GM13977 (cell line): ENCODE measurements at places on chromosomes 5 and 9.

GRCh38 chr9:27743490-27743889 lies 170.2 kb upstream of the C9orf72 start:
- DNase-seq = no peak

DNA sequence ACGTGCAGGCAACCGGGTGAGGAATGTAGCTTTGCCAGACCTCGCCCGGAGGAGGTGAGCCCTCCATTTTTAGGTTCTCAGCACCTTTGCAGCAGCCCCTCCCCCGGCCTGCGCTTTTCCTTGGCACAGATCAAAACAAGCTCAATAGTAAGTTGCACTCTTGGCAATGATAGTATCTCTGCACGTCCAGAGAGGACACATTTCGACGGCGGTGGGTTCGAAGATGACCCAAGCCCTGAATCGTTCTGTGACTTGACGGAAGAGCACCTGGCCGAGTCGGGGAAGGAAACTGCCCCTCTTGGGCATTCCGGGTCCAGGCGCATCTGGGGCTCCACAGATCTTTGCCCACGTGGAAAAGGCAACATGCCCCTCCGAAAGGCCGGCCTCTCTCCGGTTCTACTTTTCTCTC lies 904 bp downstream of the GDNF start:
- DNase-seq = peak; percentile 46

- DNase-seq = no peak
Observed at GRCh38 chr9:110248361-110248760, 7.9 kb downstream of the TXN start.

DNA sequence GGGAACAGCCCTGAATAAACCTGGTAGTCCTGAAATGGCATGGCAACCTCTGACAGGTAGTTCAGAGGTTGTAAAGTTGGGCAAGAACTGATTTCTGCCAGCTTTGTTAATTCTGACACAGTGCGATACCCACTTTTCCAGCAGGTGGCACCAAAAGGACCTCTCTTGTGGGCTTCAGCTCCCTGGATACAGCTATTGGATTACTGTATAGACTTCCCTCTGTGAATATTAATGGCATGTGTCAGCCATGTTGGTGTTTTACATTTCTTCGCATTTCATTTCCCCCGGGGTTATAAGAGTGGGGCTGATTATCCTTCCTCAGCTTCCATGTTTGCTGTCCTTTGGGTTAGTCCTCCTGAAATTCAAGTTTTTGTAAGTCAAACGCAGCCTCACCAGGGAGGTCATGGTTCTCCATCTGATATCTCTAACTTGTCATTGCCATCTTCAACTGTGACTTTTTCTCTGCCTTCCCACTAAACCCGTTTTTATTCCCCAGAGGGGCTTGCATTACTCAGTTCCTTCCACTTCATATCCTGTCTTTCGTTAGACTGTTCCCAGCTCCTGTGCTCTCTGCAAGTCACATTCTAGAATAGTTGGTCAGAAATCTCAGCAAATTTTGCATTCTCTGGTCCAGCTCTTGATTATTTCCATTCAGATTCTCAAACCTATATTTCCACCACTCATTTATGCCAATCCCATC lies 135.6 kb downstream of the LIFR start:
- peak; percentile 35 for DNase-seq

DNA sequence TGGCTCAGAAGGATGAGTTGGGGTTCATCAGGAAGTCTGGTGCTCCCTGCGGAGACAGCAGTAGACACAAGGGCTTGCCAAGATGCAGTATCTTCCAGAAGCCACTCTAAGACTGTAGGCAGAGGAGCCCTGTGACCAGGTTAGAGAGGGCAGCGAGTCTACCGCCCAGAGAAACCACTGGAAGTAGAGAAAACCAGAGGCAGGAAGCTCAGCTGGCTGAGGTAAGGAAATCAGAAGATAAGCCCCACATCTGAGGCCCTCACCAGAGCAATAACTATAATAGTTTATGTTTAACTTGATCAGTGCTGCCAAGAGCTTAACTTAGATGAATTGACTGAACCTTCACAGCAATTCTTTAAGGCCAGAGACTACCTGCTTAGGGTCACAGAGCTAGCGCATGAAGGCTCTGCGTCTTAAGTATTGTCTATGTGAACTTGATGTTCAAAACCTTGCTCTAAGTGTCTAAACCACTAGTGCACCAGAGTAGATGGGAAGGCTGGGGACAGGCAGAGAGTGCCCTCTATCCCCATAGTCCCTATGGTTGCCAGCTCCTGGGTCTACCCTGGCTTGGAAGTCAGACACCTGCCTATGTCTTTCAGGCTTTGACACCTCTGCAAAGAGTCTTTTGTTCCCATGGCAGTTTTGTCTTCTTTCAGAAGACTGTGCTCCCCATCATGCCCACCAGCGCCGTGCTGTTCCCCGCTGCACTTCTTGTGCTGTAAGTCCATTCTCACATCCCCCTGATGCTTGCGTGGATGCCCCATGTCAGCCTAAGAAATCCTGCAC lies 228.2 kb upstream of the KLF4 start:
- DNase-seq = no peak

DNA sequence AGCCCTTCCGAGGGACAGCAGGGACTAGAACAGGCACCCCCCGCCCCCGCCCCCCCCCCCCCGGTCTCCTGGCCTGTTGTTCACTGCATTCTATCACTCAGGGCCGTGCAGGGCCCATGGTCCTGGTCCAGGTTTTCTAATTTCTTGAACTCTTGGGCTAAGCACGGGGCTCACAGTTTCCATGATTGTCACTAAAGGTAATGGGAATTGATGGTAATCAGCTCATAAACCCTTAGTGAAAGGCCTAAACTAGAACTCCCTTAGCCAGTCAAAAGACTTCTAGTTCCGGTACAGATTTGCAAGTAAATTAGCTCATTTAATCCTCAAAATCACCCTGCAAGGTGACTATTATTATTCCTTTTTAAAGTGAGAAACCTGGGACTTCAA lies 14.7 kb upstream of the PWWP2A start:
- no peak for DNase-seq

DNA sequence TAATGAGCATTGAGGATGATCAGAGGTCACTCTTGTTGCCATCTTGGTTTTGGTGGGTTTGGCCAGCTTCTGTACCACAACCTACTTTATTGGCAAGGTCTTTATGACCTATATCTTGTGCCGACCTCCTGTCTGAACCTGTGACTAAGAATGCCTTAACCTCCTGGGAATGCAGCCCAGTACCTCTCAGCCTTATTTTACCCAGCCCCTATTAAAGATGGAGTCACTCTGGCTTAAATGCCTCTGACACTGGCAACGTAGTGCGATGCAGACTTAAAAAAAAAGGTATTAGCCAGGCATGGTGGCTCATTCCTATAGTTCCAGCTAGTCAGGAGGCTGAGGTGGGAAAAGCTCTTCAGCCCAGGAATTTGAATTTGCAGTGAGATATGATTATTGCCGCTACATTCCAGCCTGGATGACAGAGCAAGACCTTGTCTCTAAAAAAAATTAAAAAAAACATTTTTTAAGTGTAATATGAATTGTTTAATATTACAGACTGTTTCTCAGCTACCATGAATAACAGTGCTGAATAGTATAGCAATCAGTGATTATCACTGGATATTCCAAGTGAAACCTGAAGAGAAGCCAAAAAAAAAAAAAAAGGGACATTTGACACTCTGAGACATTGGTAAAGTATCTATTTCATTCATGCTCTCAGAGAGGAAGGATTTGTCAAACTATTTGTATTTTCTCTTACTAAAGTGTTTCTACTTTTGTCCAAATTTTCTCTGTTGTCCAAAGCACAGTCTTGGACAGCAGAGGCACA lies 18.3 kb upstream of the STOM start:
- no peak for DNase-seq

GRCh38 chr5:31638345-31638744 lies 586 bp upstream of the PDZD2 start:
- no peak for DNase-seq
